ENCODE measurements at places on chromosomes 3 and 15.

GRCh38 chr15:22808240-22808639, 21.8 kb downstream of the NIPA1 start:
- DNase-seq = no peak

DNA sequence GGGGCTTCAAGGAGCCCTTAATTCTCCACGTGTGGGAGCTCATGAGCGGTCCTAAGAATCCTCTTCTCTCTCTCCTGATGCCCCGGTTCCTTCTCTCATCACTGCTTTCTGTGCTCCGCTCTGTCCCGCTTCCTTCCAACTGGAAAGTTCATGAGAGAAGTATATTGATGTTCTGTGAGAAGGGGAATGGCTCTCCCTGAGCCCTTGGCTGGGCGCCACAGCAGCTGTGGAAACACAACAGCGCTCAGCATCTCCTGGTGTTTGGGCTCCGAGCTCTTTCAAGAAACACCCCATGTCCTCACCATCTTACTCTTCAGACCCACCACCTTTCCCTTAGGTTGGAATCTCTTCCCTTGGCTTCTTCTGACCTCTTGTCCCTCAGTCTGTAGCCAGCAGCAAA, 161.7 kb downstream of the VGLL4 start:
- no peak for DNase-seq

- no peak for DNase-seq
Observed at GRCh38 chr3:133856316-133856715, 39.4 kb downstream of the RAB6B start.

GRCh38 chr15:42171122-42171521, 14.7 kb upstream of the PLA2G4F start:
- DNase-seq = no peak

DNA sequence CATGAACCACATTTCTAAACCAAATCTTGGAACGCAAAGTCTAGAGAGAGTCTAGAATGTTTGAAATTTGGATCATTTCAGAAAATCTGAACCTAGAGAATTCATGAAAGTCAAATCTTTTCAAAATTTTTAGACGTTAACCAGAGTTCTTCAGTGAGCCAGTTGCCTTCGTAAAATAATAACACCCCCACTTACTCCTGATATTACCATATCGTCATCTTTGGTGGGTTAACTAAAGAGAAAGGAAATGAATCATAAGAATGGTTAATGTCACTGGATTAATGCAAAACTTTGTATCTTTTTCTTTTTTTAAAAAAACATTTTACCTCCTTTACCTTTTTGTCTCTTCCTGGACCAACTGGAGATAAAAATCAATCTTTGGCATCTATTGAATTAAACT, 1.2 kb upstream of the ZBED2 start:
- DNase-seq = no peak

GRCh38 chr3:169871129-169871886, 1.6 kb upstream of the LRRC31 start:
- DNase-seq = no peak

DNA sequence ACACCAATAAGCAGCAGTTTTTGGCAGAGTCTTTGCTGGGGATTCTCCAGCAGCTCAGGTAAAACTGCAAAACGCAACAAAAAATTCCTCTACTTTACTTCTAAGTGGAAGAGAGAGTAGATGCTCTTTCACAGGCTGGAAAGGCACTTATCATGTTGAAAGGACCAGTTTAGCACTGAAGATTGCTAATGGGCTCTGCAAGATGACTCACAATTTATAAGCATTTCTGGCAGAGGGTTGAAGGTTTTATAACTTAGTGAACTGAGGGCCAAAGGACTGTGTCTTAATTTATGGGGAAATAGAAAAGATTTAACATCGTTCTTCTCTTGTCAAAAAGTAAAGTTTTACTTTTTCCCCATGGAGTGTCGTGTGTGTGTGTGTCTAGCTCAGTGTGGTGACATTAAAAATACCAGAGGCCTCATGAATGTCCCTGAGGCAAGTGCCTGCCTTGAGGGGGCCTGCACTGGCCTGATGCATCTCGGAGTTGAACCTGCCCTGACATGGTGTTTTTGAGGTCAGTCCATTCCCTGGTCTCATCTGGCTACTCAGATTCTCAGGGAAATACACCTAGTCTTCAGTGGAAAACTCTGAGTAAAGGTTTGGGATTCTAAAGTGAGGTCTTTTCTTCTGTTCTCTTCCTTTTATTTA, 1092.0 kb downstream of the NAALADL2 start:
- no peak for DNase-seq

DNA sequence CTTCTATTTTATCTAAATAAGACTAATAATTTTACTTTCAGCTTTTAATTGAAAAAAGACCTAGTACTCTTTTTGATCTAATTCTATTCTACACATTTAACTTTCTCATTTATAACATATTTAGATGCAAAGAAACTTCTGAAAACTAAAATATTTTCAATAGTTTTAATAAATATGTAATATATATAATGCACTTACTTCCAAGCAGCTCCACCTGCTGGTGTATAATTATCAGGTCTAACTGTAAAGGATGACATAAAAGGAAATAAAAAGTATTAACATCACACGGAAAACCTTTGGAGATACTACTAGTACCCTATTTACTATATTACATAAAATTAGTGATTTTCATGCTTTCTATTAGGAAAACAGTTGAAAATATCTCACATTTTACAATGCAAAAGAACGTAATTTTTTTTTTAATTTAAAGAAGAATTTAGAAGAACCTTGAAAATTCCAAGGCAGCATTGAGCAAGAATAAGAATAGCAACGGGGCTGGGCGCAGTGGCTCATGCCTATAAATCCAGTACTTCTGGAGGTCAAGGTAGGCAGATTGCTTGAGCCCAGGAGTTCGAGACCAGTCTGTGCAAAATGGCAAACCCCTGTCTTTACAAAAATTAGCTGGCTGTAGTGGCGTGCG, 10.2 kb downstream of the PLSCR5 start:
- no peak for DNase-seq

DNA sequence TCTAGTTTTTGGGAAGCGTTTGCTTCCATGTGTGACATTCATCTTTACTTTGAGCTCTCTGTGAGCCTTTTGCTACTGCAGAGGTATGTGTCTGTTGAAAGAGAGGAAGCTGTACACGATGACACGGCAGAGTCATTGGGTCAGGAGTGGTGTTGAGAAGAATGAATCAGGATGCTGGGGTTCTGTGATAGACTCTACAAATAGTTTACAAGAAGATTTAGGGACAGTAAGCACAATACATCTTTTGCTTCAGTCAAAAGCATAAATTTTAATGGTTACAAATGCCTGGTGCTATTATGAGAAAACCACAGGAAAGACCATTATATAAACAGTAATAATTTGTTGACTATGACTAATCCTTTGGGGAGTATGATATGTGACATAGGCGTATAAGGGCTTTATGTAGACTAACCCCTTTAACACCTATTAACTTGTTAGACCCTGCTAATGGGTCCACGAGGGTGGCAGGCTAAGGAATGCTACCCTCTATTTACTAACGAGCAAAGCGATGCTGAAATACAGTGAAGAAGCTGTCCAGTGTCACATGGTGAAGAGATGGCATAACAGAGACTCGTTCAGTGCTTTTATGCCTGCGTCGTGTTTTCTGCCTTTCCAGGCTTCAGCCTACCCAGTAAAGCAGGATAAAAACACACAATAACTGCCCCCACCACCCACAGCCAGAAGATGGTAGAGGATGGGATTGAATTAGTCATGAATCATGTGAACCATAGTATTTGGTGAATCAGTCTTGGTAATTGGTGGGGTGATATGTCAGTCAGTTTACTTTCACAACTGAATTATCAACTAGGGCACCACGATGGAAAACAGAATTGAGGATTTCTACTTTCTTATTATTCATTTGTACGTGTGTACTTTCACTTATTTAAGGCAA, 118.8 kb downstream of the LPP start:
- DNase-seq = no peak

GRCh38 chr3:52973806-52974205, 72.1 kb downstream of the SFMBT1 start:
- DNase-seq = no peak

DNA sequence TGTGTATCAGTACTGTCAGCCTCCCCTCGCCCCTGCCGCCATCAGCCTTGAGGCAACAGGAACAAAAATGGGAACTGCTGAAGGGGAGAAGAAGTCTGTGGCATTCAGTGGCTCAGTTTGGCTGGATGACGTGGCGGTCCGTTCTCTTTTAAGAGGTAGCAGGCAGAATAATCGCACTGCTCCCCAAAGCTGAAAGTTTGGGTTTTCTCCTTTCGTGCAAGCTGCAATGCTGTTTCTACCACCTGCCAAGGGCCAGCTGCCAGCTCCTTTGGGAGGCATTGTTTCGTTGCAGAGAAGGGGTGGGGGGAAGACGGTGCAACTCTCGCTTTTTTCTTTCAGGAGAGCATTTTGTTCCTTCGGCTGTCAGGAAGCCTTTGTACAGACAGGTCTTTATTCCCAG, 369.6 kb upstream of the RORA start:
- no peak for DNase-seq

- DNase-seq = no peak
Observed at GRCh38 chr3:18086078-18086477, 339.1 kb downstream of the SATB1 start.

- DNase-seq = no peak
Observed at GRCh38 chr3:165532851-165533250, 304.4 kb downstream of the BCHE start.

DNA sequence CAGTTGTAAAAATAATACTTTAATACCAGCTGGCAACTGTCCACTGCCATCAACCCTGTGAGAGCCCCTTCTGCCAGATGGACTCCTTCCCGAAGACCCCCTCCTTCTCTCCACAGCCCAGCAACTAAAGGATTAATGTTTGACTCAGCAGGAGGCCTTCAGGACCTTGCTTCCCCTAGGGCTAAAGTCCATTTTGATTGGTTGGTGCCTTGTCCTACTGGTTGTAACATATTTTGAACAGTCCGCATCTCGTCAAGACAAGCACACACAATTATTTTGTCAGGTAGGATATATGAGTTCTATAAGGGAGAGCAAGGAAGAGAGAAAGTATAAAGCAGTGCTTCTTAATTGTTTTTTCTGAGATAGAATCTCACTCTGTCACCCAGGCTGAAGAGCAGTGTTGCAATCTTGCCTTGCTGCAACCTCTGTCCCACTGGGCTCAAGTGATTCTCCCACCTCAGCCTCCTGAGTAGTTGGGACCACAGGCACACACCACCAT, 18.6 kb downstream of the ACOX2 start:
- DNase-seq = no peak

DNA sequence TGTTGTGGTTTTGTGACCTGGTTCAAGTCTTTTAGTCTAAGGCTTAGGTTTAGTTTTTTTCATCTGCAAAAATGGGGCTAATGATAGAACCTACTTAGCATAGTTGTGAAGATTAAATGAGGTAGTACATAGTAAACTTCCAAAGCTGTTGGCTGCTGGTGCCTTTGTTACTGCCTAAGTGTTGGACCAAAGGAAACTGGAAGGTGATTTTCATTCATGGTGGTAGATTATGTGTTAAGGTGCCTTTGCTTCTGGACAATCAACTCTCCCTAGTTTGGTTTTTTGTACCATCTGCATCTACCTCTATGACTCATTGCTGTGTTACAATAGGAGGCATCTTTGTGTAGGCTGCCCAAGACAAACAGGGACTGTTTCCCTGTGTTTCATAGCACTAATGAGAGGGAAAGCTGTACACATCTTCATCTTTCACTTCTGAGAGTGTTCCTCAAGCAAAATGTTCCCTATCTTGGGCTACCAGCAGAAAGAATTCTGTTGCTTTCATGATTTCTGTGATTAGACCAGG, 3.2 kb downstream of the MAP2K1 start:
- no peak for DNase-seq

DNA sequence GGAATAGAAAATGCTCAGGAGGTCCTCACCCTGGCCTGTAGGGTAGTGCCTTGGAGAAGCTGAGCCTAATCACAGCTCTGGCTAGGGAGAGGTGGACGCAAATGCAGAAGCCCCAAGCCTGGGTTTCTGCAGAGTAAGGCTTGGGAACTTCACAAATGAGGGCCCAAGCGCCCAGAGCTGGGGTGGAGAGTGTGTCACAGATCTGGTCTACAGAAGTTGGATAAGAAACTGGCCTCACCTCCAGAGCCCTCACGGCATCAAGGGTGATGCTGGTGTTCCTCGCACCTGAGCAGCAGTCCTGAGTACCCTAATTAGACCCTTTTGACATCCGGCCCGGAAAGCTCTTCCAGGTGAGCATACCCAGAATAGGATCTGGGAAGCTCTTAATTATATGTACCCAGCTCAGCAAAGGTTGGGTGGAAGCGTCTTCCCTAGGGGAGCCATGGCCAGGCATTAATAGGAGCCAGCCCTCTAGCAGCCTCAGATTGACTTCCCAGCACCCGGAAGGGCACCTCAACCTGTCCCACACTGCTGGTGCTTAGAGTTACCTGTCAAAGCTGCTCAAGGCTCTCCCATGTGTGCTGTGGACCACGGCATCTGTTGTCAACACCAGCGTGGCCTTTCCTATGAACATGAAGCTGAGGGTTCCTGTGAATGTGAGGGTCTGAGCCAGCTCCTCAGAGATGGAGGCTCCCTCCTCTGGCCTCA, 31.8 kb downstream of the RBM5 start:
- no peak for DNase-seq

GRCh38 chr3:51686512-51687215, 15.6 kb downstream of the TEX264 start:
- DNase-seq = peak; percentile 86

DNA sequence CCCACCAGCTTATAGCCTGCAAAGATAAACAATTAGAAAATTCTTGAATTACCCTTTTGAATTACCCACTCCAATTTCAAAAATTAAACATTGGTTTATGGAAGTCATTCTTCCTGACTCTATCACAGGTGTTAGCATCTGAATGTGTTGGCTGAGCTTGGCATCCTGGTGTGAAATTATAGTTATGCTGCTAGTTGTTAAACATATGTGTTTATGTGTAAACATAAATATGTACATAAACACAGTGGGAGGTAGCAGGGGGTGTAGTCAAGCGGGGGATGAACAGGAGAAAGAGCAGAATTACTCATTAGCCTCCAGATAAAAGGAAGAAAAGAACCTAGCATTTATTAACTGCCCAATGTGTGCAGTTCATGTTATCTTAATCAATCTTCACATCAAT, 530.2 kb downstream of the MCTP2 start:
- no peak for DNase-seq

GRCh38 chr3:195180490-195181112, 90.4 kb downstream of the XXYLT1 start:
- DNase-seq = no peak

GRCh38 chr3:7787871-7788828, 713.5 kb upstream of the LMCD1 start:
- DNase-seq = no peak

GRCh38 chr15:51731549-51732267, 5.7 kb downstream of the LYSMD2 start:
- no peak for DNase-seq

GRCh38 chr3:71547249-71548198, 36.0 kb downstream of the FOXP1 start:
- DNase-seq = no peak

DNA sequence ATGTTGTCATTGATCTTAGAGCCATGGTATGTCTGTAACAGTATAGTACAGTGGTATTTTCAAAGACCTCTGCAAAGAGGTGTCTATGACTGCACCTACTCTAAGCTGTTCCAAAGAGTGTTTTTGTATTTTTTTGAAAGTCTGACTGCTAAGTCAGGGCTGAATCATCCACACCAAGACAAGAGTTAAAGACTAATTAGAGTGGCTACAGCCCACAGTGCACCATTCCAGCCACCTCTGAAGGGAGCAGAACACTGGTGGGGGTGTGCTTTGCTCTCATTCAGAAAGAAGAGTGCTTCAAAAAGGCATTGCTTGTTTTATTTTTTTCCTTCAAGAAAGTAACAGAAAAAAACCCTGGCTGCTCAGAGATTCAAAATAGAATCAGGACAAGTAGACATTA, 301.4 kb downstream of the GABRG3 start:
- no peak for DNase-seq

- DNase-seq = no peak
Observed at GRCh38 chr3:128804017-128804810, 75.2 kb upstream of the ACAD9 start.

GRCh38 chr15:31802761-31803160, 227.6 kb upstream of the CHRNA7 start:
- no peak for DNase-seq
